ENCODE measurements at places on chromosomes 6 and 20.

DNA sequence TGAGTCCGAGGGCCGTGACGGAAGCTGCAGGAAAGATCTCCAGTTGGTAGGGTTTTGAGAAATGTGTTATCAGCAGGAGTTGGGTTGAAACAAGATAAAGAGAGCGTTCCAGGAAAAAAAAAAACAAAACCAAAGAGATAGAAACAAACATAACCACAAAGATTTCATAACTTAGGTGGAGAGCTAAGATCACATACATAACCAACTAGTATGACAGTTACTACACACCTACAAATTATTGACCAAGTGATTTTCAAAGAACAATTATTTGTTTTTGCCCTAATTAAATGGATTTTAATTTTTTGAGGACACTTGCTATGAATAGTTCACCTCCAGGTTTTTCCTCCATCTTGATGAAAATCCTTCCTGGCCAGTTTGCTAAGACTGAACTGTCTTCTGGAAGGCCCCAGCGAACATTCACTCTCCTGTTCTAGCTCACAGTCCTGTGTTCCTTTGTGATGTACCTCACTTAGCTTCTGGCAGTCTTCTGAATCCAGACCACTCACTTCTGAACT, 69.4 kb downstream of the SNX9 start:
- no peak for DNase-seq

GRCh38 chr6:140320081-140321080, 945.9 kb upstream of the CITED2 start:
- no peak for DNase-seq

GRCh38 chr6:89693207-89693606, 54.7 kb upstream of the LYRM2 start:
- no peak for DNase-seq

GRCh38 chr6:116015983-116016382, 44.7 kb downstream of the FRK start:
- no peak for DNase-seq

DNA sequence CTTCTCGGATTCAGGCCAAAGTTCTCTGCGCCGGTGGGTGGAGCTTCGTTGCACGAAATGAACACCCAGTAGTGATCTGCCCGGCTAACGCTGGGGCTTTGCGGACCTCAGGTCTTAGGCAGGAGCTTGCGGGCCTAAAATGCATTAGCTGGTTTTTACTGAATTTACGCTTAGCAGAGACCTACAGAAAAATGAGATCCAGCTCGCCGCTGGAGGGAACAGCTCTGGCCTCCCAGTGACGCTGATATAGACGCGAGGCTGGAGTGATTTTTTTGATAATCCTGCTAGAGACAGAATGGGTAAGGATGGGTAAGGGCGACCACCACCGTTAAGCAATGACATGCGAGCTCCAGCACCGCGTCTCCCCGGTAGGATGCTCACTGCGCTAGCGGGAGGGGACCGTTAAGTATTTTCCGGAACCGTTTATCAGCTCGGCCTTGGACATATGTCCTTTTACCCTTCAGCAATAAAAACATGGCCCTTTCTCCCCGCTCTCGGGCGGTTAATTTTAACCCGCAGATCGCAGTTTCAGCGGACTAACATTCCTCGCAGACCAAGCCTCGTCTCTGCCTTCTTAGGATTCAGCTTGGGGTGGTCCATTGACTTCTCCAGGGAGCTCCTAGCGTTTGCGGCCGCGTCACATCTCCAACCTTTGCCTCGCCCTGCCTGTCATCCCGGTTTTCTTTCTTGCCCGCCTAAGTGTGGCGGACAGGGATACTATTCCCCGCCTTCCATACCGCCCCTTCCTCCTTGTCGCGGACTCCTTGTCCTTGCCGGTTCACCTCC, 109.3 kb downstream of the GPX5 start:
- DNase-seq = no peak
